ENCODE measurements at places on chromosomes 5 and 9.

- no peak for DNase-seq
Observed at GRCh38 chr5:135037519-135038204, 3.6 kb upstream of the PITX1 start.

GRCh38 chr9:96217754-96218693 lies 84.0 kb downstream of the HSD17B3 start:
- no peak for DNase-seq

GRCh38 chr5:130333089-130333488 lies 428.8 kb downstream of the CHSY3 start:
- DNase-seq: no peak

DNA sequence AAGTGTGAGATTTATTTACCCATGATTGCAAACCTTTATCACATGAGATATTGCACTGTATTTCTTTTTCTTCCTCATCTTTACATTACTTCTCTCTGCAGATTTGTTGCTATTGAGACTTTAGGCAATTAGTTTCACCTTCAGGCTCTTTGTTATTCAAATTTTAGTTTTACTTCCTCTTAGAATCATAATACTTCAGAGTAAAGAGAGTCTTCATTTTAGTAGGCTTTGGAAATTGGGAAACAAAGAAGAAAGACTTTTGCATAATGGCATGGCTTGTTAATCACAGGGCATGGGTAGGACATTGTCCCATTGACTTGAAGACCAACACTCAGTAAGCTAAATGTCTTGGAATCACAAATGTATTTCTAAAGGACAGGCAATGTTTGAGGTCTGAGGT lies 1.2 kb upstream of the PCDHGA5 start:
- DNase-seq: no peak

- no peak for DNase-seq
Observed at GRCh38 chr9:74645007-74645639, 148.0 kb downstream of the RORB start.

GRCh38 chr9:106892632-106893031 lies 29.7 kb downstream of the ZNF462 start:
- no peak for DNase-seq

DNA sequence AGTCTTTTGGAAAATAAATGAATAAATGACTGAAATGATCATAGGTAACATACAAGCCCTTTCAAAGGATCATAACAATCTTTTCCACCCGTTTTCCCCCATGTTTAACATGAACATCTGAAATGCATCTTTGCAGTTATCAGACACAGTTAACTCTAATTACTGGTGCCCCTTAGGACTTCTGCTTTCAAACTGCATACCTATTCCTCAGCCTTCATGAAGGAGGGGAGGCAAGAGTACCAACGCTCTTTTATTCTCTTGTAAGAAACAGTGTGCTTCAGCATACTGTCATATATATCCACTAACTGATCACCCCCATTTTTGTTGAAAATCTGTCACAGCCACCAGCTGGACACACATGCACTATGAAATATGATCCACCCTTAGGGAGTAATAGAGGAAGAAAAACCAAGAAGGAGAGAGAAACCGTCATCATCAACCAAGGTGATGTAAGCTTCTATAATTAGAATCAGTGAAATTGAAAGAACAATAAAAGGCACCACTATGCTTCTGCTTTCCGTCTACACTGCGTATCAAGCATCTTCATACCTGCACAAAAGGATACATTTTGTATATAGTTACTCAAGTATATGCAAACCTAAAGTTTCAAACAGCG lies 98.7 kb downstream of the RAPGEF6 start:
- DNase-seq: no peak

- no peak for DNase-seq
Observed at GRCh38 chr9:28197653-28198052, 624.4 kb upstream of the C9orf72 start.

- no peak for DNase-seq
Observed at GRCh38 chr9:94779693-94780290, 53.3 kb downstream of the AOPEP start.

DNA sequence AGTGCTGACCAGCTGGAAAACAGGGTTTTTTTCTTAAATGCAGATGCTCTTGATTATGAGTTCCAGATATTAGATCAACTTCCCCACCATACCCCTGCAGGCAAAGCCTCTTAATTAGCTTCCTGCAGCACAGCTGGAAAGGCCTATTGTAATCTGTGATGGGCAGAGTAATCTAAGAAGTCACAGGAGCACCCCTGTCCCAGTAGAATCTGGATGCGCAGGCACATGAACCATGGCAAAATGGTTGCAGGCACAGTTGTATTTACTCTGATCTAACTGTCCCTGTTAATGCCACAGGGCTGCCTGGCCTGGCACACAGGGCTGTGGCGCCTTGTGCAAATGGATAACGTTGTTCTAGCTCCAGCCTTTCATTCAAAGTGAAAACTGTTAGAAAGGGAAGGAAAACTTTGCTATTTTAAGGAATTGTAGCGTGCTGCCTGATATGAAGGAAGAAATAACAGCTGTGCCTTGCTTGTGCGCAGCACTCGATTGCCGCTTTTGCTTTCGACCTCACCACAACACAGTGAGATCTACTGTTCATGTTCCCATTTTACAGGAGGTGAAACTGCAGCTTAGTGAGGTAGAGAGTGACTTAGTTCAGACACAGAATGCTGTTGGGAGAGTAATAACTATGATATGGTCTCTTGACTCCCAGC lies 2.3 kb downstream of the TGFBI start:
- DNase-seq: no peak

DNA sequence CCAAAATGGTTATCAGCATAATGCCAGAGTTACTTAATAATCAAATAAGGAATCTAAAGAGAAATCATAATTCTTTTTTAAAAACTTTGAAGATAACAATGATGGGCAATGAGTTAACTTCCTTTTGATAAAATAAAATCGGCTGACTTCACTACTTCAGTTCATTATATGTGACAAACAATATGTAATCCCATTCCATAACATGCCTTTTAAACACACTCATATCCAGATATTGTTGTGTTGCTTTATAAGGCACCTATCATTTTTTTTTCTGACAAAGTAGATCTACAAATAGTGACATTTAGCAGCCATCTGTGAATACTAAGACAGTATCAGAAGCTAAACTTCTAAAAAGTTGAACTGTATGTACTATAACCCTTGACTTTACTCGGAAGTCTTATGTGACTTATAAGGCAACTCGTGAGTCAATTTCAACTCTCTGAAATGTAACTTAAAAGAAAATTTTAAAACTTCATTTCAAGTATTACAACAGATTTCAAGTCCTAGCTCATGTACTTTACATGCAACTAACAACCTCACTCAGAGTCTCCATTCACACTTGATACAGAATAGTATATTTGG lies 7.5 kb downstream of the ADAMTS6 start:
- DNase-seq: no peak

DNA sequence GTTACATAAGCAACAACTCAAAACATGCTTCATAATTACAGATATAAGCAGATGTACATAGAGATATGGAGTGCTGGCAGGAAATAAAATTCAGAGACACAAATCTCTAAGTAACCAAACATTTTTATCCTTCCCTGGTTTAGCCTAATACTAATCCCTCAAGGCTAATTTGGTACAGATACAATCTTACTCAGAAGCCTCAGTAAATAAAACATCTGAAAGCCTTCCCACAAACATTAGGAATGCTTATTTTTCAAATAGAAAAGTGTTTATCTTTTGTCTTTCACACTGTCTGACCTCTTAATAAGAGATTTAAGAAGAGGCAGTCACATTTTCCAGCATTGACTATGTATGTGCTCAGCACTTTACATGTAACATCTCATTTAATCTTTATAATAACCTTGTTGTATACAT lies 399.4 kb downstream of the ARRDC3 start:
- no peak for DNase-seq

DNA sequence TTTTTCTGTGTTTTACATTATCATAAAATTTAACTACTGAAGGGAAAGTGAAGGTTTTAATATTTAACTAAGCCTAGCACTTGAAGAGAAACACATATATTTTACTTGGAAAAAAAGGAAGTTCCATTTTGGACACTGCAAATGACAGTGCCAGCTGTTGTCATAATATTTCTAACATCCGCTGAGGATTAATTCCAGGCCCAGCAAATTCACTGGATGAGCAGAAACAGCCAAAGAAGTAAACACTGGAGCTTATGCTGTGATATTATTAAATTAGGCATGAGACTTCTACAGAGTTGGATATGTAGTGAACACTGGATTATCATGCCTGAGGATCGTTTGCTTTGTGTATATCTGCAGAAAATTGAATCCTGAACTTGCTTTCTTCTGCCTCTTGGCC lies 67.6 kb downstream of the GHR start:
- no peak for DNase-seq

- DNase-seq: no peak
Observed at GRCh38 chr5:109364977-109365376, 44.8 kb downstream of the PJA2 start.

DNA sequence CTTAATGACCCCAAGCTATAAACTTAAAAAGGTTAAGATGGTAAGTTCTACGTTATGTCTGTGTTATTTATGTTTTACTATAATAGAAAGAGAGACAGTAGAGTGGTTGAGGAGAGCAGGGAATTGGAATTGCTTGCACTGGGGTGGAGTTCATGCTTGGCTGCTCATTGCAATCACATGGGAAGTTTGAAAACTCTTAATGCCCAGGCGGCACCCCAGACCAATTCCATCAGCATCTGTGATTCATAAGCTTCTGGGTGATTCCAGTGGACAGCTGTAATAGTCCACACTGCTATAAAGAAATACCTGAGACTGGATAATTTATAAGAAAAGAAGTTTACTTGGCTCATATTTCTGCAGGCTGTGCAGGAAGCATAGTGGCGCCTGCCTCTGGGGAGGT lies 323.9 kb upstream of the MSX2 start:
- DNase-seq: no peak

DNA sequence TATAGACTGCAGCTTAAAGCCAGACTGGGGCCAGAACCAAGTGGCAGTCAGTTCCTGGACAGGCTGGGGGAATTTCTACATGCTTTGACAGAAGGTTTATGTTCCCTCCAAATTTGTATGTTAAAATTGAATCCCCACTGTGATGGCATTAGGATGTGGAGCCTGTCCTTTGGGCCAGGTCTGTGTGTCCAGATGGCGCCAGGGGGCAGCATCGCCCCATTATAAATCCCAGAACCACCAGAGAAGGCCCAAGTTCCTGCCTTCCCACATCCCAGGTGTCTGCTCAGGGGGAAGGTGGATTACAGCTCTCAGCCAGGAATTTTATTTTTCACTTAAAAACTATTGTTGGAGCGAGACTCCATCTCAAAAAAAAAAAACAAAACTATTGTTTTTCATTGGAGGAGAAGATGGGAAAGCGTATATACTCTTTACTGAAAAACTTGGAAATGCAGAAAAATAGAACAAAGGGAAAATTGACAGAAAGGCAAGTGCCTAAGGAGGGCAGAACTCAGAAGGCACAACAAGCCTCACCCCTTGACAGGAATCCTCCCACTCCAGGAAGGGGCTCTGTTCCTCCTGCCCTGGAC lies 5.0 kb downstream of the IL3 start:
- DNase-seq: peak; percentile 22

DNA sequence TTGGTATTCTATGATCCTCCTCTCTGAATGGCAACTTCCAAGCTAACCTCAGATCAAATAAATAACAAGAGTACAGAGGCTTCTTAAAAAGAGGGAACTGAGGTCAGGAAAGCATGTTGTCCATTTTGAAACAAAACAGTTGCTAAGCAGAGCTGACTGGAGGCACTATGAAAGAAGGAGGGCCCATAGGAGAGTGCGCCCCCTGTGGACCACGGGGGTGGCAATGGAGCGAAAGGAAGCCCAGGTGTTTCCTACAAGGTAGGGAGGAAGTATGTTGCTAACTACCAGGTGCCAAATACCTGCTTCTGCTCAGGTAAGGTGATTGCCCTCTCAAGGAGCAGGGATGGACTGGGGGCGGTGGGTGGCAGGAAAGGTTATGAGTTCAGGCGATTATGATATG lies 101.8 kb upstream of the MAST4 start:
- DNase-seq: no peak

DNA sequence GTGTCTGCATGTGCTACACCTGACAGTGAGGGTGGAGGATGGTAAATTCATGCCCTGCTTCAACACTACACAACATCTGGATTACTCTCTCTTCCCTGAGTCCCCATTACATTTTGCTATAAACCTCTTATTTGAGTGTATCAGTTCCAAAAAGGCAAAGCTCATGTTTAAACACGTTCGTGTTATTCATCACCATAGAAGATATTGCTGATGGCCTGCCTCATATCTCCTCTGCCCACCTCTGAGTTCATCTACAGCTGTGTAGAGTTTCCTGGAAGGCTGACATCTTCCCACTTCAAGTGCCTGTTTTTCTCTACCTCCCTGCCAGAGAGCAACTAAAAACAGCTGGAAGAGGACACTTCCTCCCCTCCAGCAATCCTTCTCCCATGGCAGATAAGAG lies 433.2 kb downstream of the ISL1 start:
- DNase-seq: no peak

- DNase-seq: no peak
Observed at GRCh38 chr5:126763371-126763770, 13.6 kb upstream of the LMNB1 start.

DNA sequence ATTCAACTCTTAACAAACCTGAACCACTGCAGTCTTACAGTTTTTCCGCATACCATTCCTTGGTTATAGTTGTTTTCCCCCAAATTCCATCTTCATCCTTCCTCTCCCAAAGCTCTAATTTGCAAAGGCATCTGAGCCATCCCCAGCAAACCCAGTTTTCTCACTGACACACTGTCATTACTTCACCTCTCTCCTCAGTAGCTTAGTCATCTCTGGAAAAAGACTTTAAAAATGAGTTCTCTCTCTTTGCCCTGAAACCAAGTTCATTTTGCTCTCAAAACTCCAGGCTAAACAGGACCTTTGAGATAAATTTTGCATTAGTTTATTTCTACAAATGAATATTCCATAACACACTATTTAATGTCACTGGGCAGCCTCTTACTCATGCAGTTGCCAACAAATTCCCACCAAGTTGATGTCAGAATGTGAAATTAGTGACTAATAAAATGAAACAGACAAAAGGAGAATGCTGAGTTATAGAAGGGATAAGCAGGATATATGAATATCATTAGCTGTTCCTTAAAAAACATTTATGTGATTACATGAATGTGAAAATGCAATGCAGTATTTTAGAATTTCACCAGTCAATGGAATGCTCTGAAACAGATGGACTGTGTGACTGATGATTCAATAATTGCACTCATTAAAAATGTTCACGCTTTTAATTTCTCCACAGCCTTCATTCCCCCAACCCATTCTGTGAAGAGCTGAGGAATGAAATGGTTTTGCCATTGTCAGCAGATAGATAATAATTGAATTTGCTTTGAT lies 107.4 kb upstream of the DMAC1 start:
- no peak for DNase-seq

GRCh38 chr5:59256331-59256730 lies 637.2 kb downstream of the PDE4D start:
- DNase-seq: no peak

GRCh38 chr9:93117924-93118862 lies 15.9 kb downstream of the NINJ1 start:
- no peak for DNase-seq

DNA sequence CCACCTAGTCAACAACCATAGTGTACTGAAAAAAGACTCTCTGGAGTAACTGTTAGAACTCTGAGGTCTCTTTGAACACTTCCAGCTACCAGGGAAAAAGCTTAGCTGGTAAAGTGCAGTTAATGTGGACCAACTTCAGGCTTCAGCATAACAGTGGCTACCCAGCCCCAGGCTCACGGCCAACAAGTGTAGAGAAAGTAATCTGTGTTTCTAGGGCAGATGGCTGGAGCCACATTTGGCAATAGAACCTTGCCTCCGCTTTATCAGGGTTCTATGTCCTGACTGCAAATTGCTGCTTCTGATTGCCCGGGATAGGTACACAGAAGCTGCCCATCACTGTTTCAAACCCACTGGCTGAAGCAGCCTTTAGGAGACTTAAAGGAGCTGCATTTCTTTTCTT lies 76.0 kb upstream of the SIMC1 start:
- no peak for DNase-seq
